SHP77 (cell line): ENCODE measurements at places on chromosomes 6 and 20.

DNA sequence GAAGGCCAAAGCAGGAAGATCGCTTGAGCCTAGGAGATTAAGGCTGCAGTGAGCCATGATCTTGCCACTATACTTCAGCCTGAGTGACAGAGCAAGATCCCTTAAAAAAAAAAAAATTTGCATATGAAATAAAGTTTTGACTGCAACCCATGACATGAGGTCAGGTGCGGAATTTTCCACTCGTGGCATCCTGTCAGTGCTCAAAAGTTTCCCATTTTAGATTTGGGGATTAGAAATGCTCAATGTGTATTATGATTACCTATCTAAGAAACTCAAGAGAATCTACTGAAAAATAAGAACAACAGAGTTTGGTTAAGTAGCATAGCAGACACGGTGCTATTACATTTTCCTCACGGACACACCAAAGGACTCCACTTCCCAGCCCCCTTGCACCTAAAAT, 11.7 kb downstream of the SLC23A2 start:
- DNase-seq: no peak

GRCh38 chr20:45344168-45344860, 3.9 kb downstream of the SDC4 start:
- no peak for DNase-seq

DNA sequence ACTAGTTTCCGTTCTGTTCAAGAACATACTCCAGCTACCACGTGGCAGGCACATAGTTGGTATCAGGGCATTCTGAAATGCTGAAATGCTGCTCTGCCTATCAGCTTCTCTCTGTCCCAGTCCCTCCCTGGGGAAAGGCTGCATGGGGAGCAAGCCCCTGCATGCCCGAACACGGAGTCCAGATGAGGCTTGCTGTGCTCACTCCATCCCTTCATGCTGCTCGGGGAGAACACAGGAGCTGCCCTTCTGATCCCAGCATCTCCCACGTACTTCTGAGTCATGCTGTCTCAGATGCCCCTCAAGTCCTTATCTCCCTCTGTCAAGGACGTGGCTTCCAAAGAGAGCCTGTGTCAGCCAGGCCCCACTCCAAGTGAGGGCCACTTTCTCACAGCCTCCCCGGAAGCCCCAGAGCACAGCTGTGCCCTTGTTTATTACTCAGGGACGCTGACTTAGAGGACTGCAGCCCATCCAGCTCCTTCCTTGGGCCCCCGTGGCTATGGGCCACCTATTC, 29.4 kb downstream of the THBS2 start:
- DNase-seq: no peak

GRCh38 chr6:32945108-32945760, 4.4 kb upstream of the HLA-DMB start:
- no peak for DNase-seq

GRCh38 chr6:38755207-38755606, 40.1 kb downstream of the DNAH8 start:
- no peak for DNase-seq

GRCh38 chr20:61772828-61773631, 292.7 kb downstream of the TAF4 start:
- no peak for DNase-seq

- DNase-seq: no peak
Measured at GRCh38 chr6:33904747-33905065, 100.9 kb upstream of the MLN start.

DNA sequence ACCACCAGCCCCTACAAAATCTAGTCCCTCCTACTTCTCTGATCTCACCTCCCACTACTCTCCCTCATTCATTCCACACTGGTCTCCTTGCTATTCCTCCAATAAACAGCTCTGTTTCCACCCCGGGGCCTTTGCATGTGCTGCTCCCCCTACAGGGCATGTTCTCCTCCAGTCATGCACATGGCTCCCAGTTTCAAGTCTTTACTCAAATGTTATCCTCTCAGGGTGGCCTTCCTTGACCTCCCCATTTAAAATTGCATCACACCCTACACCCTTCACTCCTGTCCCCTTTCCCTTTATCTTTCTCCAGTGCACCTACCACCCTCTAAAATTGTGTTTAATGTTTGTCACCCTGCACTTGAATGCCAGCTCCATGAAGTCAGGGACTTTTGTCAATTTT, 174.5 kb downstream of the MRPL14 start:
- DNase-seq: no peak

- no peak for DNase-seq
Measured at GRCh38 chr6:132511210-132511830, 1.6 kb downstream of the STX7 start.

DNA sequence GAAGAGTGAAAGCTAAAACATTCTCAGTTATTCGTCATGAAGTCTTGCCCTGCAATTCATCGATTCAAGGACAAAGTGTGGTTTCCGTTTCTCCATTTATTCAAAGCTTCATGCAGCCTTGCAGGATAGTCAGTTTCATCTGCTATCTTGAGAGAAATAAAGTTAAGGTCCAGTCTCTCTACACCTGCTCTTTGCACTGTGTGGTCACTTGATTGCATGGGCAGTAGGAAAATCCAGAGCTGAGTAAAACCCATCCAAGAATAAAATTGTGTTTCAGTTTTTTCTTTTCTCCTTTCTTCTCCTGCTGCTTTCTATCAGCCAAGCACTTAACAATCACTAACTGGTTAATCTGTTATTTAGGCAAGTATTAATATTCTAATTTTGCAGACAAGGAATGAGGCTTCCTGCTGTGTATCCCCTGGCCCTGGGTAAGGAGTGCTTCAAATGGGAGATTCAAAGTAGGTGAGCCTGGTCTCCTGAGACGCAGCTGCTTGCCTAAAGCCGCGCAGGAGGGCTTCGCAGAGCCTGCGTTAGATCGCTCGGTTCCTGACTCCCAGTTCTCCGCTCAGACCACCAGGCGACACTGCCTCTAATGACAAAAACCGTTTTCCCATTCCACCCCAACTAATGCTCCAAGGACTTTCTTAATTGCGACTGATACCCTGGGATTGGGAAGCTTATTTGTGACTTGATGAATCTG, 808.3 kb downstream of the TFAP2A start:
- no peak for DNase-seq

DNA sequence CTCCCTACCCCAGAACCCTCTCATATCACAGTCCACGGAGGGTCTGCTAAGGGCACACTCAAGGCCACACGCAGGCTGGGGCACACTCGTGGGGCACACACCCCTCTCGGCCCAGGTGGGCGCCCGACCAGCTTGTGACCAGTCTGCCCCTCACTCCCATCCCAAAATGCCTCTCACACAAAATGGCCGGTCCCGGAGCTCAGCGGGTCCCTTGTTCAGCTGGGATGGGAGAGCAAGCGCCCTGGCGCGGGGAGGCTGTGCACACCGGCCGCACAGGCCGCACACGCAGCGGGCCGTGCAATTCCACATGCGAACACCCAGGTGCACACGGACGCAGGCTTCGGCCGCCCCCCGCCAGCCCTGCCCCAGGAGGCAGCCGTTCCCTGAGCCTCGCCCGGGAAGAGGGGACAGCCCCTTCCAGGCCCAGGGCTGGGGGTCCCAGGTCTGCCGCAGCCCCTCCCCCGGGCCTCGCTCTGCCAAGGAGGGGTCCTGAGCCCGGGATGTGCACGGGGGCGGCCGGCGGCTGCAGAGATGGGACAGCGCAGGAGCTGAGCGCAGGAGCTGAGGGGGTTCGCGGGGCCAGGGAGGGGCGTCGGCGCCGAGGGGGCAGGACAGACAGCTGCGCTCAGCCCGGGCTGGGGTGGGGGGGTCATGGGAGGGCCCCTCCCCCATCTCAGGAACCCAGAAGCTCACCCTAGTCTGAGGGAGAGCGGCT, 1.3 kb downstream of the KCNQ2 start:
- no peak for DNase-seq

DNA sequence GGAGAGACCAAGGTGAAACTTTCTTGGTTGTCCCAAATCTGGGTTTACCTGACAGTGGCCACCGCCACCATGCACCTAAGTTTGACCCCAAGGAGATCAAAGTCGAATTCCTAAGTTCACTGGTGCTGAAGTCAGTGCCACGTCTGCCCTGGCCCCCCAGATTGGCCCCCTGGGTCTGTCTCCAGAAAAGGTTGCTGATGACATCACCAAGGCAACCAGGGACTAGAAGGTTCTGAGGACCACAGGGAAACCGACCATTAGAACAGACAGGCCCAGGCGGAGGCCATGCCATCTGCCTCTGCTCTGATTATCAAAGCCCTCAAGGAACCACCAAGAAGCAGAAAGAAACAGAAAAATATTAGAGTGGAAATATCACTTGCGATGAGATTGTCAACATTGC, 91.2 kb downstream of the DLL1 start:
- DNase-seq: no peak

DNA sequence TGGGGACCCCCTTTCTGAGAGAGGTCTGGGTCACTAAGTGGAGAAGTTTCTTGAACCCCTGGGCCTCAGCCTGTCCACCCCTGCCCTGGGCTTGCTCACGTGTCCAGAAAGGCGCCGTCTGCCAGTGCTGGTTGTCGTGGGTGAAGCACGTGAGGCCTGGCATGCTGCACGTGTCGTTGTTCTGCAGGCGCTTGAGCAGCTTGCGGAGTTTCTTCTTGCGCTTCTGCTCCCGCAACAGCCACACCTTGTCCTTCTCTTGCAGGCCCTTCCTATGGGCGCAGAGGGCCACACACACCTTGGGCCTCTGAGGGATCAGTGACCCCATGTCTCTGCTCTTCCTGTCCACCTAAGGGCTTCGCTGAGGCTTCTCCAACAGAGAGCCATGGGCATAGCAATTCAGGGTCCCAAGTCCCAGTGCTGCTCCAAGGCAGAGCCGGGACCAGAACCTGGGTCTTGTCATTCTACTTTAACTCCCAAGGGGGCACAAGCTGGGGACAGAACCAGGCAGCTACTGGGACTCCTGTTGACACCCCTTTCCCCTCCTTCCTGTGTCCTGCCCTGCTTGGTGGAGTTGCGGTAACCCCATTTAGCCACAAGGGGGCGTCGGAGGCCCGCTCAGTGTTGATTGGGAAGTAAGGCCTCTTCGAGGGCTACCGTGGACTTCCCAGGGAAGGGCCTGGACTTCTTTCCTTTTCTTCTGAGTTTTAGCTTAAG, 121.8 kb downstream of the SULF2 start:
- DNase-seq: peak; percentile 10

DNA sequence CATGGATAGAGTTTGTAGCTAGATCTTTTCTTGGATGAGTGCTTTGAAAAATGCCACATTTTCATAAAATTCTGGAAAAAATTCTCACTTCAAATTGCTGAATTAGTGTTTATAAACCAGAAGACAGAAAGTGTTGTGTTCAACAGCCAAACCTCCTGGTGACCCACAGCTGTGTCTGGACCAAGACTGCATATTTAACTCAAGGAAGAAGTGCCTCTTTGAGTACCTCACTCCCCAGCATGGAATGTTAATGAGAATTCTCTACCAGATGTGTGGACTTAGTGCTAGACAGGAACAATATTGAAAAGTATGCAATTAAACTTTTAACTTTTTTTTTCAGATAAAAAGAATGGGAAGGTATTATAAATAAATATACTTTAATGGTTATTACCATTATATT, 609.3 kb downstream of the COL12A1 start:
- no peak for DNase-seq

GRCh38 chr20:23255716-23256385, 94.7 kb upstream of the NXT1 start:
- DNase-seq: no peak

- DNase-seq: no peak
Measured at GRCh38 chr20:50528804-50529351, 18.7 kb downstream of the PTPN1 start.

GRCh38 chr6:114355300-114355699, 12.5 kb upstream of the HS3ST5 start:
- no peak for DNase-seq

GRCh38 chr6:106300944-106301343, 24.6 kb downstream of the ATG5 start:
- no peak for DNase-seq

GRCh38 chr20:733861-734260, 34.4 kb downstream of the SLC52A3 start:
- DNase-seq: no peak

DNA sequence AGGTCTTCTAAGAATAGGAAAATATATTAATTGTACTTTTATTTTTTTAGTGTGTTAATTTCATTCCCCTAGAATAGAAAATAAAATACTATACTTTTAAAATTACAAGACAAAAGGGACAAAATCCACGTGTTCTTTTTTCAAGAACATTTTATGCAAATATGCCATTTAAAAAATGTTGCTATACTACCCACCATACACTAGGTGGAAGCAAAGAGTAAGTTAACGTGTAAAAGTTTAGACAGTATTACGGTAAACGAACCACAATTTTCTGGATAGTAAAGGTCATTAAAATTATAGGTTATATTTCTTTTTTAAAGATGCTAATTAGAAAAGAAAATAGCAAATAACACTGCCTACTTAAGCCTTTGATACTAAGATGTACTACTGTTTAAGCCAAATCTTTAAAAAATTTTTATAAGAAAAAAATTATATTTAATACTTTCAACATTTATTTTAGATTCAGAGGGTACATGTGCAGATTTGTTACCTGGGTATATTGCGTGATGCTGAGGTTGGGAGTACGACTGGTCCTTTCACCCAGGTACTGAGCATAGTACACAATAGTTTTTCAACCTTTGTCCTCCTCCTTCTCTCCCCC, 287.6 kb downstream of the PHF3 start:
- DNase-seq: no peak

DNA sequence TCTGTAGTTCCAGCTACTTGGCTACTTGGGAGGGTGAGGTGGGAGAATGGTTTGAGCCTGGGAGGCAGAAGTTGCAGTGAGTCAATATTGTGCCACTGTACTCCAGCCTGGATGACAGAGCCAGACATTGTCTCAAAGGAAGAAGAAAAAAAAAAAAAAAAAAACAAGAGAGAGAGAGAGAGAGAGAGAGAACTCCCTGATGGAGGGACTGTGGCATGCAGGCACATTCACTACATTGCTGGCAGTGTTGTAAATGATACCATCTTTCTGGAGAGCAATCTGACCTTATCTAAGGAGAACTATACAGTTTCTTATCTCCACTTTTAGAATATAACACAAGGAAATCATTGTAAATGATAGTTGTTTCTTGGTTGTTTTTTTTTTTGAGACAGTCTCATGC, 85.1 kb downstream of the MDN1 start:
- DNase-seq: no peak

- no peak for DNase-seq
Measured at GRCh38 chr6:143792402-143793279, 50.5 kb upstream of the LTV1 start.

DNA sequence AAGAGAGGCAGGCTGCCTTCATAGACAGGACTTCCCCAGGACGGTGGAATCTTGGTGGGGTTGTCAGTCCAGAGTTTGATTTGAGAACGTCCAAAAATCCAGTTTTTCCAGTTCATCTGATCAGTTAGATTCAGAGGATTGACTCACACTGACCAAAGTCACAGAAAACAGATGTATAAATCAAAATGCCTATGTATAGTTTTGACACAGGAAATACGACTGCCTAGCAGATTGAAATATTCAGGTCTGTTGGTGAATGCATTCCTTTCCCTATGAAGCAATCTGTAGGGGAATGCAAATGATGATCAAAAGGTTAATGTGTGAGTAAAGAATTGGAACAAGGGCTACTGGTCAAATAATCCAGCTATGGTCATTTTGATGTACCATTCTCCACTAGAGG, 29.7 kb upstream of the GFOD1 start:
- no peak for DNase-seq

GRCh38 chr6:151322570-151322969, 68.8 kb downstream of the ZBTB2 start:
- no peak for DNase-seq
